ENCODE measurements at places on chromosomes 11 and 22.

- DNase-seq = no peak
Observed at GRCh38 chr11:14673824-14674405, 30.3 kb downstream of the PDE3B start.

DNA sequence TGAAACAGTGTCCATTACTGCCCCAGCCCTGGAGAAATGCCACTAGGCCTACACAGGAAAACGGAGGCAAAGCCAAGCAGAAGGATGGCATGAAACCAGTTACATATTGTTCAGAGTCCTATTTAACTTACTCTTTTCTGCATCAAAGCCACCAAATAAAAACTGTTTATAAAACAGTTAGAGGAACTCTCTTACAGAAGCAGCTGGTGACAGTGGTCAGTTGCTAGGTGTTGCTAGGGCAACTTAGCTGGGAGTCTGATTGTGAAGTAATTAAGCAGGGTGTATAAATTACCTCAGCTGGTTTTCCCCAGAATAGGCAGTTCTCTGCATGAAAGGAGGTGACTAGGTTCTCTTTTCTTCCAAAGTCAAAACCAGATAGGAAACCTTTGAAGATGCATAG, 115.6 kb upstream of the ZBED5 start:
- DNase-seq = no peak

DNA sequence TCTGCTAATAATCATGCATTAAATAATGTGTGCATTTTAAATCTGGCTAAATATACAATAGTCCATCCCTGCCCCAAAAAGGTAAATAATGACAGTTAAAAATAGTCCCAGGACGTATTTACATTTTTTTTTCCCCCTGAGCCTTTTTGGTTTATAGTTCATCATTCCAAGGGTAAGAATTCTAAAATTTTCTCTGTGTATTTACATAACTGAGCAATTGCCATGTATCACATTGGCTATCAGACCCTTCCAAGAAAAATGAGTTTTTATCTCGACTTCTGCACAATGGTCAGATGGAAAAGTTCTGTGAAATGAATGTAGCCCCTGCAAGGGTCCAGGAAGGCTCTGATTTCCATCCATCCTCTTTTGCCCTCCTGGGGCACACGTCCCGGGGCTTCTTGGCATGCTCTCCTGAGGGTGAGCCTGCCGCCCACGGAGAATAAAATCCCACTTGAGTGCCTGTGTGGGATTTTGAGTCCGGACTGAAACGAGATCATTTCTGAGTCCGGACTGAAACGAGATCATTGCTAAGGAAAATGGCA, 94.1 kb upstream of the ANO1 start:
- no peak for DNase-seq

DNA sequence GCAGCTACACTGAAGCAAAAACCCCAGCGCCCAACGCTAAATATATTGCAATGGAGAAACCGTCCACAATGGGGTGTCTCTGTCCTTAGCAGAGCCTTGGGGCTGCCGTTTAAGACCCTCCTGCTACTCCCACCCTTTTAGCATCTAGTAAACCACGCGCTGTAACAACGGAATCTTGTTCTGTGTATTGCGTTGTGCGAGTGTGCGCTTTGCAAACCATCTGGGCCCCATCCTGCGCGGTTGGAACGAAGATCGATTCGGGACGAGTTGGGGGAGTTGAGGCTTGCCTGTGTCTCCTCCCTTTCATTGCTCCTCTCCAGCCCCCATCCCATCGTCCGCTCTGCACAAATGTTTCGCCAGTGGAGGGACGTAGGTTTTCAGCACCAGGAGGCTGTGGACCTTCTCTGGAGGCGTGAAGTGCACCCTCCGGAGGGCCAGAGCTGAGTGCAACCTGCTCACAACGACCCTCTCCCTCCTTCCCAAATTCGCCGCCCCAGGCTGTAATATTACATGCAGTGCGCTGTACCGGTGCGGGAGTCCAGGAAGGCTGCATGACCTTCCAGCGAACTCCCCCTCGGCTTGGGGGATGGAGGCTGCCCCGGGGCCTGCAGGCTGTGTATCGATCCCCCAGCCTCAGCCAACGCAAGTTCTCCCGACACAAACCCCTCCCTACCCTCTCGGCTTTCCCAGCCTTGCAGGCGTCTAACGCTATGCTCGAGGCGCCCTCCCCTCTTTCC, 1.6 kb upstream of the KMT2A start:
- no peak for DNase-seq

GRCh38 chr11:12174128-12174476, 63.7 kb downstream of the MICAL2 start:
- DNase-seq = no peak

- no peak for DNase-seq
Observed at GRCh38 chr22:20624161-20624616, 116.8 kb downstream of the MED15 start.

- no peak for DNase-seq
Observed at GRCh38 chr11:31986201-31986889, 104.5 kb upstream of the RCN1 start.

DNA sequence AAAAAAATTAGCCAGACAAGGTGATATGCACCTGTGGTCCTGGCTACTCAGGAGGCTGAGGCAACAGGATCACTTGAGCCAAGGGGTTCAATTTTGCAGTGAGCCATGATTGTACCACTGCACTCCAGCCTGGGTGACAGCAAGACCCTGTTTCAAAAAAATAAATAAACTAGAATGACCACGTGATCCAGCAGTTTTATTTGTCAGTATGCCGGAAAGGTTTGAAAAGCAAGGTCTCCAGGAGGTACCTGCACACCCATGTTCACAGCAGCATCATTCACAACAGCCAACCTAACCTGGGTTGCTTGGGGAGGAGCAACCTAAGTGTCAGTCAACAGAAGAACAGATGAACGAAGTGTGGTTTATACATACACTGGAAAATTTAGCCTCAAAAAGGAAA, 78.7 kb upstream of the SEPTIN5 start:
- DNase-seq = no peak

- no peak for DNase-seq
Observed at GRCh38 chr22:25482091-25482760, 82.2 kb upstream of the GRK3 start.

DNA sequence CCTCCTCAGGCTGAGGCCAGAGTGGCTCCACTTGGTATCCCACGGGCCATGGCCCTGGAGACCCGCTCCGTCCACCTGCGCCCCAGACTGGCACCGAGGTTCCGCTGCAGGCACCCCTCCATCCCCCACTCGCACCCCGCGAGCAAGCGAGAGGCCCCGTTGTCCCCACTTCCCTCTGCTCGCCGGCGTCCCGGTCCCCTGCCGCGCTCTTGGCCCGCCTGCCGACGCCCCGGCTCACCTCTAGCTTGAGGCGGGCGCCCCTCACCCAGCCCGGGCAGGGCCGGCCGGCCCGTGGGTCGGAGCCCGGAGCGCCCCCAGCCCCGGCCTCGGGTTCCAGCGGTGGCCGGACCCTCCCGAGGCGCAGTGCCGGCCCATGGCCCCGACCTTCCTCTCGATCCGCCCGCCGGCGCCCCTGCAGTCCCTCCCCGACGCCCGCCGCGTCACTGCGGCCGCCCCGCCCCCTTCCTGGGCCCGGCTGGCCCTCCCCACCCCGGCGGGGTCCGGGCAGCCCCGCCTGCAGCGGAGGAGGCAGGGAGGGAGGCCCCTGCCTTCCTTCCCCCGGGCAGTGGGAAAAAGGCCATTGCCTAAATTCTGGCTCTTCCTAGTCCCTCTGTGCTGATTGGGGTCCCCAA, at the start of gene PITPNM1:
Gene PITPNM1, minus strand, starts transcription at position 414 of the 632 bp plus-strand sequence. CDS start 1,183 bp downstream, outside the sequence.
- no peak for DNase-seq

DNA sequence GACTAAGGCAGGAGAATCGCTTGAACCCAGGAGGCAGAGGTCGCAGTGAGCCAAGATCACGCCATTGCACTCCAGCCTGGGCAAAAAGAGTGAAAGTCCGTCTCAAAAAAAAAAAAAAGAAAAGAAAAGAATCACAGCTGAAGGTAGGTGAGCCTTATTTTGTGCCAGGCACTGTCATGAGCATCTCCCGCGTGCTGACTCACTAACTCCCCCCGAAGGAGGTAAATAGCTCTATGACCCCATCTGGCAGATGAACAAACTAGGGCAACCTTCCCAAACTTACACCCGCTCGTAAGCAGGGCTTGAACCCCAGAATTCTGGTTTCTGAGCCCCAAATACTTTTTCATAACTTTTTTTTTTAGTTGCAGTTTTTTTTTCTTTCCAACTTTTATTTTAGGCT, 60.3 kb downstream of the ANO1 start:
- no peak for DNase-seq

- no peak for DNase-seq
Observed at GRCh38 chr11:59263225-59263894, 50.6 kb upstream of the MPEG1 start.

- peak; percentile 92 for DNase-seq
Observed at GRCh38 chr22:50305923-50306566, 1.4 kb downstream of the PLXNB2 start.

GRCh38 chr11:36266767-36267166, 22.5 kb downstream of the COMMD9 start:
- DNase-seq = no peak

- no peak for DNase-seq
Observed at GRCh38 chr11:64553554-64554201, 37.3 kb upstream of the SLC22A12 start.

GRCh38 chr11:76086743-76087635, 119.3 kb downstream of the WNT11 start:
- no peak for DNase-seq

DNA sequence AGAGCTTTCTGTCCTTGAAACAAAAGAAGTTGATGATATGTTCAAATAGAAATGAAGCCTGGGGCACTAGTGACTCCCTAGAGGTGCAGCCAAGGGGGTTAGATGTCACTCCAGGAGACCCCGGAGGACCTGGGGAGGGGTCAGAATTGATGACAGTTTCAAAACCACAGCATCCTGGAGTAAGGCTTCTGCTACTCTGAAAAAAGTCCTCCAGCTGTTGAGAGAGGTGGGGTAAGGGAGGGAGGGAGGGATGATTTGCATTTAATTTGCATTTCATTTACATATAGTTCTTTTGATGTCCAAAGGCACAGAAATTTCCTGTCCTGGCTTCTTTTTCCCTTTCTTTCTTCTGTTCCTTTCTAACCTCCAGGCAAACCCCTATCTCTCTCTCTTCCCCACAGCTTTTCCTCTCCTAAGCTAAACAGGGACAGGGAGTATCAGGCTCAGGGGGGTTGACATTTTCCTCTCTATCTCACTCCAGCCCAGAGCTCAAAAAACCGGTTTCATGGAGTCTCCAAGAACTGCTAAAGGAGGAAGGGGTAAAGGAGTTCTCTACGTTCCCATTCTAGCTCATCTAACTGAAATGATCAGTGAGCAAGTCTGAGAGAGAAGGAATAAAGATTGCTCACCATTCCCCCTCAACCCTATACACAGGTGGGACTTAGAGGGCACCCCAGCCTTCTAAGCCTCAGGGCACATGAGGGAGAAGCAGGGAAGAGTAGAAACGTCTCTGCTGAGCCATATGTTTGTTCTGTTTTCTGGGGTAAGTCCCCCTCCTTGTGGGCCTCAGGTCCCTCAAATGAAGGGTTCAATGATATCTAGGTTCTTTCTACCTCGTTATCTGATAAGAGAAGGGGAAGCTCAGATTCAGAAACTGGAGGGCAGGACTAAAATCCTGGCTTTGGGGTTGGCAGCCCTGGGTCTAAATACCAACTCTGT, 3.5 kb upstream of the POU2F3 start:
- peak; percentile 83 for DNase-seq

DNA sequence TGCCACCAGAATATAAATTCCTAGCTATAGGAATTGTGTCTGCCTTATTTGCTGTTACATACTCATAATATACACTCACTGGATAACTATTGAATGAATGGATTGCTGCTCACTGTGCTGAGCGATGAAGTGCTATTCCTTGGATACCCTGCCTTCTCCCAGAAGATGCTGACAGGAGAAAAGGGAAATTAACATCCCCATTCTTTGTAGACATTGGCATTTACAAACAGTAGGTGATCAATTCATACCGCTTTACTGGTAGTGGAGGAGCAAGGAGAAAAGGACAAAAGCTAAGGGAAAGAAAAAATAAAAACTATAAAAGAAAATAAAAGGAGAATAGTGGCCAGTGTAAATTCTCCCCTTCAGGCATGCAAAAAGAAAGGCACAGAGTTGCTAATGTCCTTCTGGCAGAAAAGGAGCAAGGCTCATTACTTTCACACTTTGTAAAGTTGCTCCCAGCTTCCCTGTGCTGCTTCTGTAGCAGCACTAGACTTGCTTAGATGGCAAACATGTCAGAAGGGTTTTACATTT, 183.0 kb downstream of the LUZP2 start:
- no peak for DNase-seq

GRCh38 chr11:48123934-48124755, 92.5 kb upstream of the OR4B1 start:
- no peak for DNase-seq

- DNase-seq = no peak
Observed at GRCh38 chr11:2700415-2701211, 819 bp upstream of the KCNQ1OT1 start.

DNA sequence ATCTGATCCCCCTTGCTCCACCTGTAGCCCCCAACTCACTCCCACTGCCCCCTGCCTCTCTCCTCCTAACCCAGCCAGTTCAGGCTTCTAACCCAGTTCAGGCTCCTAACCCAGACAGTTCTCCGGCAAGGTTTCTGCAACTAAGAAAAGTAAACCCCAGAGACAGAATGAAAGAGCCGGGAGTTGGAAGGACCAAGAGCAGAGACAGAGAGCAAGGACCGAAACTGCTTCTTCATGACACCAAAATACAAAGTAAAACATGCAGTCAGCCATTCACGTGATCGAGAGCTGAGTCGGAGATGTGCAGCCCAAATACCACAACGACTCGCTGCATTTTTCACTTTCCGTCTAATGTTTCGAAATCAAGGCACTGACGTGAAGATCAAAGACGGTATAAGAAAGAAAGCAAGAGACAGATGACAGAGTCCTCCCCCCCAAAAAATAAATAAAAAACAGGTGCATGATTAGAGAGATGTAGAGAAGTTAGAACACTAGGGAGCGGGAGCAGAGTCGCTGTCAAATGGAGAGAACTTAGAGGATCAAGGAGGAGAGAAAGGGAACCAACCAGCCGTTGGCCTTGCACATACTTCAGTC, 884 bp downstream of the IL10RA start:
- no peak for DNase-seq

- DNase-seq = no peak
Observed at GRCh38 chr22:21672107-21672629, 6.4 kb downstream of the PPIL2 start.

- no peak for DNase-seq
Observed at GRCh38 chr11:57699813-57700212, 12.2 kb downstream of the MED19 start.

DNA sequence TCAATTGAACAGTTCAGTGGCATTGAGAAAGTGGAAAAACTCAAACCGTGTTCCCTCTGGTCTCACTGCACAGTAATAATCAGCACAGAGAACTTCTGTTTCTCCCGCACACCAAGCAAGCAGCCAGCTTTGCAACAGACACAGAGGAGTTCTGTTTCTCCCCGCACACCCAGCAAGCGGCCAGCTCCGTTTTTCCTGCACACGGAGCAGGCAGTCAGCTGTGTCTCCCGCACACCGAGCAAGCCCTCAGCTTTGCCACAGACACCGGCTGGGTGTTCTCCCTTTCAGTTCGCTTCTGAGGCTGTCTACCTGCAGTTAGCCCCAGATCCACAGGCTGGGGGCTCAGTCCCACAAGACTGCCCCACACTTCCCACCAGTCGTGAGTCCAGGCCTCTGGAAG, 9.9 kb upstream of the TALDO1 start:
- no peak for DNase-seq

- no peak for DNase-seq
Observed at GRCh38 chr11:106193956-106194355, 116.5 kb downstream of the AASDHPPT start.
